ENCODE measurements at places on chromosomes 6 and 20.

DNA sequence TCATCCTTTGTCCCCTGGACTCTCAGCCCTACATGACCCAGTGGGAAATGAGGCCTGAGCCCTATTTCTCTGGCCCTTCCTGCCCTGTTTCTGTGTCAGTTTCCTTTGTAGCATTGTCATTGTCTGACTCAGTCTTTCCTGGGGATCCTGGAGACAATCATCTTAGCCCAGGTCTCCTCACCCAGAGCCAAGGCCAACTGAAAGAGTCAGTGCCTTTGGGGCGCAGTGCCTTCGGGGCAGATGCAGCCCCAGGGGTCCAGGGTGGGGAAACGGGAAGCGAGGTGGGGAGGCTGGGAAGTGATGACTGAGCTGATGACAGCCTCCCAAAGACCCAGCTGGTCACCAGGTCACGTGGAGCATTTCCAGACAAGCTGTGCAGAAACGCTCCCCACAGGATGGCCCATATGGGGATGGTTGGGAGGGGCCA, 93.3 kb upstream of the SULF2 start:
- no peak for DNase-seq

DNA sequence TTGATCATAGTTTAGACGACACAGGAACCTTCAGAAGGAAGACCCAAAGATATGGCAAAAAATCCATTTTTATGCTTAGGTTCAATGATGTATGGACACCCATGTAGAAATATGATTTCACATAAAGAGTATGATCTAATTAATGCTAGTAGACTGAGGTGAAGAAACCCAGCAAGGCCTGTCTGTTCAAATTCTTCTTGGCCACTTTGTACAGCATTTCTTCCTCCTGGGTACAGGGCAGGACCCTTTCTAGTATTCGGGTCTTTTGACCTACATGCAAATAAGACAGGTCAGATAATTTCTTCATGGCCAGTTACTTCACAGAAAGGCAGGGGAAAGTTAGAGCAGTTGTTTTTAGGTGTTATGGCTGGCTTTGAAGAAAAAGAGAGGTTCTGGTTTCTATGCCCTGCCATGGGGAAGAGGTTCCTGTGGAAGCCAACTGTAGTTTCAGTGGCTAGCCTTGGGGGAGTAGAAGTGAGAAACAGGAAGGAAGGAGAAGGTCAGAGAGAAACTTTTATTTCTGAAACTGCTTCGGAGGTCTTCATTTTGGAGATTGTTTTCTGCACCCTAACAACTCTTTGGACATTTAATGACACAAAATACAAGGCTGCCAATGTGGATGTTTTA, 208.3 kb downstream of the PTPRK start:
- DNase-seq: peak; percentile 29

GRCh38 chr20:58965270-58966064, 15.6 kb upstream of the NELFCD start:
- DNase-seq: no peak

- DNase-seq: peak; percentile 48
Measured at GRCh38 chr20:25247518-25247955, 348 bp upstream of the PYGB start.

DNA sequence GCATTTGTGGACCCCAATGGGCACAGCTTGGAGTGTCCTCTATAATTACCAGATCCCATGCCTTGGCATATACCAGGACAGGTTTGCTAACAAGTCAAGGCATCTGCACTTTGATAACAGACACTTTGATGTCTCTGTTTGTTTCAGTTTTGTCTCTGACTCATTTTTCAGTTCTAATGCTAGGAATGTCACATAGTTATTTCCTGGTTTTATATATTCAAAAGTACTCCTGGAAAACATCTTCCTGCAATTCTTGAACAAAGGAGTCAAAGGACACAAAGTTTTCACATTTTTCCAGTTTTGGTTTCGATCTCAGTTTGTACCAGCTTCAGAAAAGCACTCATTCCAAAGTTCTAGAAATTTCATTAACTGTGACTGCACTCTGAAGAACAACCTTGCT, 188.1 kb downstream of the FOXC1 start:
- DNase-seq: no peak

GRCh38 chr6:15825332-15825930, 162.6 kb upstream of the DTNBP1 start:
- no peak for DNase-seq

GRCh38 chr6:89707766-89708165, 69.2 kb upstream of the LYRM2 start:
- DNase-seq: no peak

GRCh38 chr20:47241345-47241781, 115.1 kb downstream of the ZMYND8 start:
- no peak for DNase-seq

DNA sequence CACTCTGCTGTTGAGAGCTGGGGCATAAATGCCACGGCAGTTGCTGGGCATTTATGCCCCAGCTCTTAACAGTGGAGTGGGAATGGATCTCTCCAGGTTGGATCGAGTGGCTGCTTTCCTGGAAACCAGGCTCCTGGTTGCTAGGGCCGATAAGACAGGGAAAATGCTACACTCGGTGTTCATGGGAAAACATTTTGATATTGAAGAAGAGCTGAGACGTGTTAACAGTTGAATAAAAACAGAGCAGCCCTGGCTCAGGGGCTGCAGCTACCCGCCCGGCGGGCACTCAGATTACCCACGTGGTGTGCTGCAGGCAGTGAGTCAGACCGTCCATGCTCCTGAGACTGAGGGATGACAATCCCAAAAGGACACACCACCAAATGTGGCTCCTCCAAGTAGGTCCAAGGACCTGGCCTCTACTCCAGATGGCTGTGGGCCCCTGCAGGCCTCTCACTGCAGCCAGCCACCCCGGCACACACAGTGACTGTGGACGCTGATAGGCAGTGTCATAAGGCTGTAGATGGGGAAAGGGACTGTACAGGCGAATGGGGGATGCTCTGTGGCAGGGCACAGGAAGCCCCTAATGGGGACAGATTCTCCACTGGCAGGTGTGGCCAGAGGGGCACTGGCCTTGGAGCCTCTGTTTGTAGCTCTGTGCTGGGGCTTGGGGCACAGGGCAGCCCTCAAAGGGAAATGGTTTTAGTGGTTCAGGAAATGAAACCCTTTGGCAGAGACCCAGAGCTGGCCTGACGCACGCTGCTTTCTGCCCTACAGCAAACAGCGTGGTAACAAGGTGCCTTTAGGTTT, 237.8 kb downstream of the LY86 start:
- DNase-seq: peak; percentile 92

- no peak for DNase-seq
Measured at GRCh38 chr6:133577851-133578250, 311.1 kb upstream of the TCF21 start.

- DNase-seq: no peak
Measured at GRCh38 chr20:20518263-20518662, 150.4 kb downstream of the INSM1 start.

DNA sequence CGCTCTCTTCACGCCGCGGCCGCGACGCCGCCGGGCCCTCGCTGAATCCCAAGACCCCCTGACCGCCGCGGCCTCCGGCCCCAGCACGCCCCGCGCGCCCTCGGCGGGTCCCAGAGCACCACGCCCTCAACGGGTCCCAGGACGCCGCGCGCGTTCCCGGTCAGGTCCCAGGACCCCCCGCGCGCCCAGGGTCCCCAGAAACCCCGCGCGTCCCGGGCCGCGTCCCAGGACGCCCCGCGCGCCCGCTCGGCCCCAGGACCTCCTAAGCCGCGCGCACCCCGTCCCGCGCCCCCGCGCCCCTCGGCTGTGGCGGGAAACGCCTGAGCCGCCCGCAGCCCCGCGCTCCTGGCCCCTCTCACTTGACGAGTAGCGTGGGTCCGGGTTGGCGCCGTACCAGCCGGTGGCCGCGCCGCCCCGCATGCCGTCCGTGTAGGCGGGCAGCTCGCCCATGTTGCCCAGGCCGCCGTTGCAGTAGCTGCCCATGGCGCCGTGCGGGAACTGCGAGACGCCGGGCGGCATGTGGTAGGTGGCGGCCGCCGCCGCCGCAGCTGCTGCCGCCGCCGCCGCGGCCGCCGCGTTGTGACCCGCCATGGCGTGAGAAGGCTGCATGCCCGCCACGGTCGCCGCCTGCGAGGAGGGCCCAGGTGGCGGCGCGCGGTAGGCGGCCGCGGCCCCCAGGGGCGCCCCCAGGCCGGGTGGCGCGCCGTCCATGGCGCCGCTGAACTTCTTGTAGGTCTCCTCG, 556 bp downstream of the NKX2-4 start:
- DNase-seq: peak; percentile 33

GRCh38 chr20:8616792-8617191, 452.1 kb upstream of the PLCB4 start:
- DNase-seq: no peak

DNA sequence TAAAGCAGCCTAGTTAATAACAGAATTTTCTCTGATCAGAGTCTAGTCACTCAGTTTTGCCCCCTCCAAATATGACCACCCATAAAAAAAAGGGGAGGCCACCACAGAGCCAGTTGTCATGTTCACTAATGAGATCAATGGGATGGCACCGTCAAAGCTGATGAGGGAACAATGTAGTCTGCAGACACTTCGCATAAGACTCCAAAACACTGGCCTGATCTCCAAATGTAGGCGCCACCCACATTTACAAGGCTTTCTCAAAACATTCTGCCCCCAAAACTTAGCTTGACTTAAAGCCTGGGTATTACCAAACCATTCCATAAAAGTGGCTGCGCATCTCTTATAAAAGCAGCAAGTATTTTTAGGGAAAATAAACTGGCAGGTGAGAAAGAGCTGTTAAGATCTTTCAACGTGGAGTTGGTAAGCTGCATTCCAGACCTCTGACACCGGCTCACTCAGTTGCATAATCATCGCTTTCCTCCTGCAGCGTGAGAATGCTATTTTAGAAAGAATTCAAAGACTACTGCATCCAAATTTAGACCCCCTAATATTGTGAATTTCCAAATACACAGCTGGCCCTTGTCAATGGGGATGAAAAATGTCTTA, 59.3 kb downstream of the TBC1D7 start:
- no peak for DNase-seq

DNA sequence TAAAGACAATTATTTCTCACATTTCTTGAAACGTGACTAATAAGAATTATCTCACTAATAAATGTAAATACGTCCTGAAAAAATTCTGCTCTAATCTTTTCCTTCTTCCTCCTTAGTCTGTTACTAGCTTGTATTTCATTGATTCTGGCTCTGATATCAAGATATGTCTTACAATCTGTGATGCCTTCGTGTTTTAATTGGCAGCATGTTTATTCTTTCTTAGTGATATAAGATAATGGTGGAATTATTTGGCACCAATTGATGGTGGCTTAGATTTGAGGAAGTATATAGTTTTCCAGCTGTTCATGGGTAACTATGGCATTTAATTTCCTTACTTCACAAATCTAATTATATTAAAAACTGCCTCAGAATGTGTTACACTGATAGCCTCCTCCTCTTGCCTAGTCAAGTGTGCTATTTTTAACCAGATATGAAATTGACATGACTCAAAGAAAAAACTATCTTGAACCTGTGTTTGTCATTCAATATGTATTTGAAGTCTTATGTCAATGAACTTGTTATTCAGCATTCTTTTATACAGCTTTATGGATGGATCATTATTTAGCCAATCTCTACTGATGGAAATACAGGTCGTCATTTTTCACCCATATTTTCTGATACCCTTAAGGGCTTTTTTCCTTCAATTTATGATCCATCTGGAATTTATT, 5.3 kb downstream of the CCNC start:
- peak; percentile 7 for DNase-seq

GRCh38 chr6:104607501-104607900, 252.2 kb downstream of the HACE1 start:
- no peak for DNase-seq

DNA sequence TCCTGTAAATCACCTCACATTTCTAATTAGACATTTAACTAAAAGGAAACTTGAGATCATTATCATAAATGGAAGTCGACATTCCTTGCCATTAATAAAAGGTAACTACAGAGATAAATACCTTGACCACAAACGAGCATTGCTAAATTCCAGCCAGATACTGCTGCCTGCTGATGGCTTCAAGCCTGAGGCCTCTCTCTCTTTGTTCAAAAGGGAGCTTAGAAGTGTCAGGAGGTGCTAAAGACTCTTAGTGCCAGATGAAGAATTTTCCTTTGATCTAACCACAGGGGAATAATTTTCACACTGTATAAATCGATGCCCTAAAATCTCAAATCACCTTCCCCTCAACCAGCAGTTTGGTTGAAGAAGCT, 248.2 kb upstream of the PMEPA1 start:
- no peak for DNase-seq

DNA sequence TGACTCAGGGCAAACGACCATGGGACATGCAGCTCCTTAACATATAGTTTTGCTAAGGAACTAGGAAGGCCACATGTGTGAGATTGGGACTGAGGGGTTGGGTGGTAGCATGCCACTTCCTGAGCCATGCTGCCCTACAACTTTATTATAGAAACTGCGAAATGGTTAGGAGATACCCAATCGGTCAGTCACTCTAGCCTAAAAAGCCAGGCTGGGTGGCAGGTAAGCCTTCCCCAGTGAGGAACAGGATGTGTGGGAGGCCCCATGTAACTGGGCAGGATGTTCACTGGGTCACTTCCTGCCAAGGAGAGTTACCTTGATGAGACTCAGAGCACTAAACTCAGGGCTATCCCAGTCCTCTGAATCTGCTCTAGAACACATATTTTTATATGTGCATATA, 123.5 kb downstream of the MAP3K7 start:
- no peak for DNase-seq

DNA sequence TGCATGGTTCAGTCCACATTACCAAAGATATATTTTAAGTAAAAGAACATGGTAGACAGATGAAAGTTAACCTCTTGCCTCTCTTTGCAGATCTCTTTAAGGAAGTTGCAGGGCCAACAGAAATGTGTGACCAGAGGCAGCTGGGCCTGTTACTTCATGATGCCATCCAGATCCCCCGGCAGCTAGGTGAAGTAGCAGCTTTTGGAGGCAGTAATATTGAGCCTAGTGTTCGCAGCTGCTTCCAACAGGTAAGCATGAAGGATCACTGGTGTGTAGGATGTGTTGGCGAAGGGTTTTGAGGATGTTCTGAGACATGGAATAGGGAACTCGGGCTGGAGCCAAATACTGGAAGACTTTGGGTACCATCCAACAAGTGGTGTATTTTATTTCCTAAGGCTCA, 508.6 kb downstream of the UTRN start:
- peak; percentile 12 for DNase-seq

DNA sequence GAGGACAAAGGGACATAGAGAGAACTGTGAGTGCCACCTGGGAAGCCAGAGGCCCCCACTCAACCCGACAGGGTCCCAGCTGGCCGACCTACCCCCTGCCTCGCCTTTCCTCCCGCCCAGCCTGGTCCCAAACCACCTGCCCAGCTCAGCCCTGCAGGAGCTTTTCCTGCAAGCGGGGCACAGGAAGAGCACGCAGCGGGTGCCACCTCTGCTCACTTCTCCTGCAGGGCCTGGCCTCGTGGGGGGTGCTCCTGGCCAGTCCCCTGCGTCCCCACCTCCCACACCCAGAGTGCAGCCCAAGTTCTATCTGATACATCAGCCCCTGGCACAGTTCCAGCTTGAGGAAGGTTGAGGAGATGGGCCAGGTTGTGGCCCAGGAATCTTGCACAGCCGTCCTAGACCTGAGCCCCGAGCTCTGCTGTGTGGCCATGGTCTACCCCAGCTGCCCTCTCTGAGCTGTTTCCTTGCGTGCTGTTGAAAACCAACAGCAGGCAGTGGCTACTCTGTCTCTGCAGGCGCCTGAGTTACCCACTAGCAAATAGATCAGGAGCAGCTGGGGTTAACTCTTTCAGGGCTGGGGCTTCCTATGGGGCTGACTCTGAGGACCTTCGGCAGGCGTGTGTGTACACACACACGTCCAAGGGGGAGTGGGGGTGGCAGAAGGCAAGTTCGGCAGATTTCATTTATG, 1.7 kb downstream of the NECAB3 start:
- DNase-seq: no peak
